Kidney (tissue), 22 donors: ENCODE measurements at places on chromosomes 6 and 20. TPM values are rescaled to one million over a fixed set of nuclear protein-coding genes. Genes with fewer than 3 reads are reported as not detected.

Gene CGA
- polyA plus RNA-seq: 2.8 TPM

Gene LY6G5C
- polyA plus RNA-seq: 4.6 TPM

Gene PDE7B
- 4.6 TPM for polyA plus RNA-seq

Gene FBXO5
- 1.8 TPM for polyA plus RNA-seq

Gene ZNF217
- polyA plus RNA-seq: 5.0 TPM

Gene PRICKLE4
- polyA plus RNA-seq: 1.4 TPM

Gene RIMS1
- not detected for polyA plus RNA-seq

Gene ZSWIM3
- polyA plus RNA-seq: 2.6 TPM

Gene NCR2
- not detected for polyA plus RNA-seq

Gene ENPP4
- polyA plus RNA-seq: 11.5 TPM

Gene MAPK13
- 20.3 TPM for polyA plus RNA-seq

Gene WFDC12
- not detected for polyA plus RNA-seq

Gene ZNFX1
- 8.0 TPM for polyA plus RNA-seq

Gene SDCBP2
- 10.3 TPM for polyA plus RNA-seq

Gene SASH1
- polyA plus RNA-seq: 6.2 TPM

Gene SH3BGRL2
- 18.6 TPM for polyA plus RNA-seq

Gene VGLL2
- not detected for polyA plus RNA-seq

Gene USP49
- polyA plus RNA-seq: 1.1 TPM

Gene SAPCD1
- 6.8 TPM for polyA plus RNA-seq

Gene SMIM13
- 4.0 TPM for polyA plus RNA-seq

Gene TRAPPC3L
- not detected for polyA plus RNA-seq

Gene KCNK5
- 48.4 TPM for polyA plus RNA-seq

Gene SIRPA
- 24.7 TPM for polyA plus RNA-seq

Gene RCAN2
- polyA plus RNA-seq: 37.4 TPM

Gene KCNS1
- 0.19 TPM for polyA plus RNA-seq

Gene TAF11
- 27.3 TPM for polyA plus RNA-seq

Gene SLC35D3
- not detected for polyA plus RNA-seq

Gene BCAS1
- 1.1 TPM for polyA plus RNA-seq

Gene TNNC2
- 1.9 TPM for polyA plus RNA-seq

Gene PDE10A
- 4.8 TPM for polyA plus RNA-seq

Gene MAP3K5
- 5.9 TPM for polyA plus RNA-seq

Gene RAET1E
- 3.1 TPM for polyA plus RNA-seq

Gene SLC22A1
- polyA plus RNA-seq: 1.4 TPM

Gene IL17F
- not detected for polyA plus RNA-seq

Gene BPIFB1
- polyA plus RNA-seq: not detected

Gene GSTA3
- not detected for polyA plus RNA-seq

Gene FOXF2
- not detected for polyA plus RNA-seq

Gene RING1
- 48.6 TPM for polyA plus RNA-seq
